Activated CD4-positive, alpha-beta T cell treated with anti-CD3 and anti-CD28 coated beads, Interleukin-2, amount 50 U/mL, for 48 hours (primary cell): ENCODE measurements at places on chromosomes 5 and 9.

DNA sequence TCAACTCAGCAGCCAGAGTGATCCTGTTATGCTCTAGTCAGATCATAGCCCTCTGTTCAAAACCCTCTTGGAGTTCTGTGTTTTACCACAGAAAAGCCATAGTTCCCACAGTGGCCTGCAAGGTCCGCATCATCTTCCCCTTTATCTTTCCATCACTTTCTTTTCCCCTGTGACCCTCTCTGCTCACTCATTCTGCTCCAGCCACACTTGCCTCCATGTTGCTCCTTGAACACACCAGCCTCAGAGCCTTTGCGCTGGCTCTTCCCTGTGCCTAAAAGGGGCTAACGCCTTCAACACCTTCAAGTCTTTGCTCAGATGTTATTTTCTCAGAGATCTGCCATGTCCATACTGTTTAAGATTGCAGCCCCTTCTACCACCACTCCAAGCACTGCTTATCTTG lies 26.3 kb downstream of the CSF2 start:
- DNase-seq = peak; percentile 45

GRCh38 chr5:44807269-44807668 lies 1.5 kb upstream of the MRPS30 start:
- no peak for DNase-seq

DNA sequence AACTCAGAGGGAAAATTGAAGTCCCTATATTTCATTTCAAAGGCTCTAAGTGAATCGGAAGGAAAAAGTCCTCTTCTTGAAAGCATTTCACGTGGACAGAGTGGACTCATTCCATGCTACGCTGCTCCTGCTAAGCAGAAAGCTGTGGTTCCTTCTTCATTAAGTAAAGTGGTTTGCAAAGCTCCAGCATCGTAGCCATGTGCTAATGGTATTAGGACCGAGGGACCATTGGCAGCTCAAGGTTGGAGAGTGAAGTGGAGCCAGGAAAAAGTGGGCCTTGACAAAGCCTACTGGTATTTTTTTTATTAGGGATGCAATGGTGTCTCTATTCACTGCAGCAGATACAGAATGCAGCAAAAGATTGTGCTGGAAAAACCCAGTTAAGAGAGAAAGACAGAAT lies 16.4 kb upstream of the SEMA4D start:
- DNase-seq = no peak

GRCh38 chr5:110702300-110702699 lies 24.2 kb downstream of the TMEM232 start:
- no peak for DNase-seq

- no peak for DNase-seq
These were observed 13.8 kb upstream of the CDC23 start for GRCh38 chr5:138226910-138227309.

GRCh38 chr5:136038635-136039034 lies 9.8 kb downstream of the TGFBI start:
- DNase-seq = no peak

- no peak for DNase-seq
These were observed 19.2 kb downstream of the UBAP1 start for GRCh38 chr9:34197756-34198711.

GRCh38 chr5:151068433-151069197 lies 12.2 kb downstream of the TNIP1 start:
- peak; percentile 72 for DNase-seq

DNA sequence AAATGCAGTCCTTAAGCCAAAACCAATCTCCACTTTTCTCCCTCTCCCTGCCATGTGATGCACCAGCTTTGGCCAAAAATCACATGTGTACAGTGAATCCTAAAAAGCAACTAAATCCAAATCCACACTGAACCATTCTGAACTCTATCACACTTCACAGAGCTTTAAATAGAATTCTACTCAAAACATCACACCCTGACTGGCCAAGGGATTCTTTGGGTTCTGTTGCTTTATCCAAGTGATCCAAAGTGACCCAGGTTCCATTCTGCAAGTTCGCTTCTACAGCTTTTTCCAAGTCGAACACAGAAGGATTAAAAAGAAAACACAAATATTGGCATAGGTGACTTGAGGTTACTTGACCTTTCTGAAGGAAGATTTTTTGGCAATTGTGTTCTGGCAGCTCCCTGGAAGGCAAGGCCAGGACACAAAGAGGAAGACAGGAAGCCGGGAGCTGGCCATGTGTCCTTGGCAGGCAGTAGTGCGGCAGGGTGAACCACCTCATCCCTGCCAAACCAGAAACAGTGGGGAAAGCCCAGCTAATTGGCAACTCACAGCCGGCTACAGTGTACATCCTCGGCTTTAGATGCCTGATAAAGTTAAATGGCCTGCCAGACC lies 115.0 kb downstream of the NFIB start:
- DNase-seq = no peak

DNA sequence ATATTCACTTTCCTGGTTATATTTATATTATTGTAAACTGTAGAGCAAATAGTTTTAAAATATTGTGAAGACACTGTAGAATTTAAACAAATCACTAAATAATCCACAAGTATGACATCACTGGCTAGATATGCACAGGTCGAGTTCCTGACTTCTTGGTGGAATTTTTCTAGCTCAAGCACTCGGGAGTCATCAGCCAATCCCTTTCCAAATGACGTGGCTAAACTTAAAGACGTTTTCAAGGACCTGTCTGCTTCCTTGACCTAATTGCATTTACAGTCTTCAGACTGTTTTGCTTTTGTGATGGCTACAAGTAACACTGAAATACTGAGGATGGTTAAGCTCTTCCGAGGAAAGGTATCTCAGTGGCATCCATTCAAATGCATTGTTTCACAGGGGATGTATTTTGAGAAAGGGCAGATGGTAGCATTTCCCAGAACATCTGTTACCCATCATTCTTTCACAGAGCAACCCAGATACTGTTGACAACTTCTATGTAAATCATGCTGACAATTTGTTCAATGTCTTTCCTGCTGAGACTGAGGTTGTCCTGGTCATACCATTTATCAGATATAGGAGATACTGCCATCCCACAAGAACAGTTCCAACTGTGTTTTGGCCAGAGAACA lies 262.8 kb downstream of the CDH10 start:
- DNase-seq = no peak

DNA sequence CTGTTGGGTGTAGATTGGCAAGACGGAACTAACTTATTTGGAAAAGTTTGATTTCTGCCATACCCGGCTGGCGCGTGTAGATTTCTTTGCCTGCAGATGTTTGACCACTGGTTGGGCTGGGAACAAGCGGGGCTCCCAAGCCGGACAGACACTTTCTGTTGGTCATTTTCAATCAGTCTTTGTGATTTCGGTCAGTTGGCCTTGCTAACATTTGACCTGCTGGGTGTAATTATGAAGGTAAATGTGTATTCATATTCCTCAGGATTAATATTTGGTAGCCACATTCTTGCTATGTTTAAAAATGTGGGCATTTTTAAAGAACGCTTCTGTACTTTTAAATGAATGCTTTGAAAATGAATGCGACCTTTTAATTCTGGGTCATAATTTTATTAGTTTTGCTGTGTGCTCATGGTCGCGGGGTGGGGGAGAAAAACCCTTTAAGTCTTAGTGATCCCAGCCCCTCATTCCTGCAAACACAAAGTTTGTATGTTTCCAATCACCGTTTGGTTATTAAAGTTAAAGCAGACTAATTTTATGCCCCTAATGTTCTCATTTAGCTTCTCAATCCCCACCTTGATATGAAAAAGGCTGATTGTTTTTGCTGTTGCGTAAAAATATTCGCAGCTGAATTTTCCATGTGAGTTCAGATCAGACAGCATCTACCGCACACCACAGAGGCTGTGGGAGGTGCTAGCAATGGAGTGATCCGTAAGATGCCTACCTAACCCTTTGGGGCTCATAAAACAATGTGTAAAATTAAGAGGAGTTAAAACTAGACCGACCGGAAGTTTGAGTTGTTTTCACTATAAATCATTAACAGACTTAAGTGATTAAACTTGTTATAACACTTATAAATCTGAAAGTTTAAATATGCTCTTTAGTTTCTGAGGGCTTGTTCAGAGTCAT lies 1.5 kb downstream of the RASGRF2 start:
- DNase-seq = peak; percentile 64

DNA sequence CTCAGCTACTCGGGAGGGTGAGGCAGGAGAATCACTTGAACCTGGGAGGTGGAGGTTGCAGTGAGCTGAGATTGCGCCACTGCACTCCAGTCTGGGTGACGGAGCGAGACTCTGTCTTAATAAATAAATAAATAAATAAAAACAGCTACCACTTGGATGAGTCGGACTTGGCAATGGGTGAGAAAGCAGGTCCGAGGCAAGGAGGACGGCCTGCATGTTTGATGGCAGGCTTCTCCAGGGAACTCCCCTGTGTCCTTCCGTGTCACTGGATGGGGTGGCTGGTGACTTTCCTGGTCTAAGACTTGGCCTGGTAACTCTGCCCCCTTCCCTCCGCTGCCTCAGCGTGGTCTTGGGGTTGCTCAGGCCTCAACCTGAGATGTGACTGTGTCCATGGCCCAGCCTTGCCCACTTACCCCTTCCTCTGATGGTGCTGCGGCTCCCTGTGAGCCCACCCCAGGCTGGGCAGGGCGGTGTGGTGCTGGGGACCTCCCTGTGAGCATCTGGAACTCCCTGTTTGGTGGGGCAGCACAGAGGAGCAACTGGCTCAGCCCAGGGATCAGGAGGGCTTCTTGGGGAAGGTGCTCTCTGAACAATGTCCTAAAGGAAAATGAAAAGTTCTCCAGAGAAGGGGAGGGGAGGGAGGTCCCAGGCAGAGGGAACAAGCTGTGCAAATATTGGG lies 62.5 kb upstream of the PSD2 start:
- no peak for DNase-seq

DNA sequence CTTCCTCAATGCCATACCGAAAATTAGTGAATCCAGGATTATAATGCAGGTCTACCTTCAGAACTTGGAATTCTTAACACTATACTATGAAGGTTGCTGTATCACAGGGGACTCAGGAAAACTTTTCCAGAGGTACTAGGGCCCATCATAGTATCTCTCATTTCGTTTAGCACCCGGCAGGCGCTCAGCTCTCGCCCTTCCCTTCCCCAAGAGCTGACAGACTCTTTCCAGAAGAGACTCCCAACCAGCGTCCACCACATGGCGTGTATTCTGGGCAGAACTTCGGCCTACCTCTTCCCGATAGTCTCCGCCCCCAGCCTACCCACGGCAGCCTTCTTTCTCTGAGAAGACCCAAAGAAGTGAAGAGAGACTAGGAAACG lies 271 bp downstream of the NOL8 start:
- DNase-seq = no peak

- no peak for DNase-seq
These were observed 158.8 kb downstream of the CRB2 start for GRCh38 chr9:123514766-123515165.

DNA sequence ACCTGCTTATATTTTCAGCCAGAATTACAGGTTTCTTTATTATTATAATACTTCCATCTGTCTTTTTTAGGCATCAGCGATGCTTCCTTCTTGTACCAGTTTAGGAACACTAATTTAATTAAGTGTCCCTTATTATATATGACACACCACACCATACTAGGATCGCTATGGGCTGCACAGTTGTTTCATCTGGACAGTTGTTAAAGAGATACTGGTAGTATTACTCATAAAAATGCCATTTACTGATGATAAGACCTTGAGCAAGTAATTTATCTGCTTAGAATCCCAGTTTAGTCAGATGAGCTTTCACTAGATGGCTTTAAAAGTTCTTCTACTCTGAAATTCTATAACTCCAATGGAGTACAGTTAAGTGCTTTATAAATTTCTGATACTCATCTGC lies 17.1 kb downstream of the ARSK start:
- no peak for DNase-seq

DNA sequence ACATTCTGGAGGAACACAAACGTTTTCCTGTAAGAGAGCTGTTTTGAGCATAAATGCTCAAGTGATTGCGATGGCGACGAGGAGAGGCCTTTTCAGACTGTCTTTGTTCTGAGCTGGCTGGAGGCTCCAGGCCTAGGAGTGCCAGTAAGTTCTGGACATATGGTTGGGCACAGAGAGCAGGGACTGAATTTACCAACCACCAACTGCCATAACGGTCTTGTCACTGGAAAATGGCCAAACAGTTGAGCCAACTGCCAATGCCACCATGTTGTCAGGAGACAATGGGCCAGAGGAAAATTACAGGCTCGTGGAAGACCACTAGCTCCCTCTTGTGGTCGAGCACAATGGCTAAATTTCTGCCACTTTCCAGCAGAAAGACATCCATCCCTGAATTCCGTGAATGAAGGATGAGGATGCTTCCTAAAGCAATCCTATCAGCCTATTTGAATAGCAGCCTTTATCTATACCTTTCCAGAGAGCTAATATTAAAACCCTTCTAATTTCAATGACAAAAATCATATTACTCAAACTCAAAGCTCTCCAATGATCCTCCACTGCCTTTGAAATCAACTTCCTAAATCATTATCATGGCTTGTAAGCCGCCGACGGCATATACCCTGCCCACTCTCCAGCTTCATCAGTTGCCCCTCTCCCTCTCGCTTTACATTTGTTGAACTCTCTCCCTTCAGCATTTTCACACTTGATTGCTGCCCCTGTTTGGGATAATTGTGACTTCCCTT lies 66.9 kb upstream of the GLIS3 start:
- DNase-seq = peak; percentile 21

DNA sequence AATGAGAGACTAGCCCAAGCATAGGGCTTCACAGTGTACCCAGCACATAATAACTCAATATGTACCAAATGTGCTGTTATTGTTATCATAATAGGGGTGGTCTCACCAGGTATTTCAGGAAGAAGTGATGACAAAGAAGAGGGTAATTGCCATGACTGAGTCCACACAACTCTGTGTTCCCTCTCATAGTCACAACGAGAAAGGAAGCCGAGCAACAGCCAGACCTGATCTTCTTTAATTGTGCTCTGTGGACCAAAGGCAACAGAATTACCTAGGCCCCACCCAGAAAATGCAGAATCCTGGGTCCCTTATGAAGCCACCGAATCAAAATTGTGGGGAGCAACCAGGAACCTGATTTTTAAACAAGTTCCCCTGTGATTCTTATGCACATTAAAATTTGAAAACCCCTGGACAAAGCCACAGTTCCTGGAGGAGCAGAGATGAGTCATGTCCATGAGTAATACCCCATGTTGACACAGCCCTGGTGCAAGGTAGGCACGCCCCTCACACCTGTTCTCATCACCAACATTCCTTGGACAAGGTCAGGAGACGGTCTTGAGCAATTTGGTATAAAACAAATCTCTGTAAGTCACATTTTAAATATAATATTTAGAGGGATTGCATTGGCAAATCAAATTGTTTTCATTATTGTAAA lies 5.2 kb downstream of the FGF1 start:
- no peak for DNase-seq

- DNase-seq = no peak
These were observed 39.7 kb downstream of the NFX1 start for GRCh38 chr9:33329979-33330378.

GRCh38 chr5:2300861-2301574 lies 418.3 kb upstream of the IRX4 start:
- no peak for DNase-seq
